ENCODE measurements at places on chromosomes 3 and 15.

- peak; percentile 63 for DNase-seq
Observed at GRCh38 chr3:196537319-196537984, 22.3 kb upstream of the SMCO1 start.

GRCh38 chr3:175118382-175118941 is 259.3 kb downstream of the NAALADL2 start:
- no peak for DNase-seq

DNA sequence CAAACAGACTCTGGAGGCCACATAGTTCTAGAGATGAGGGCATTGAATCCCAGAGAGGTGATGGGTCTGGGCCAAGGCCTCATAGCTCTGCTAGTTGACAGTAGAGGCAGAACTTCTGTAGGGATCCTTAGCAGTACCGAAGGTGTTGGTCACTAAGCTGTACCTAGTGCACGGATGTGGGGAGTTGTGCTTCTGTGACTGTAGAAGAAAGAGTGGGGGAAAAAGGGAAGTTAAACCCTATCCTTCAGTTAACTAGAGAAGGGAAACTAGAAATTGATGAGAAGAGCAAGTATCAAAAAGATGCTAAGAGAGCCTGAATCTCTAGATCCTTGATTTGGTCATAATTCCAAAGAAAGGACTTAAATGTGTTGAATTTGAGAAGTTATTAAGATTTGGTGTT is 186.7 kb downstream of the NFKBIZ start:
- DNase-seq: no peak

- DNase-seq: no peak
Observed at GRCh38 chr15:26197719-26198118, 334.6 kb upstream of the ATP10A start.

- DNase-seq: no peak
Observed at GRCh38 chr15:61064651-61065050, 164.5 kb downstream of the RORA start.

DNA sequence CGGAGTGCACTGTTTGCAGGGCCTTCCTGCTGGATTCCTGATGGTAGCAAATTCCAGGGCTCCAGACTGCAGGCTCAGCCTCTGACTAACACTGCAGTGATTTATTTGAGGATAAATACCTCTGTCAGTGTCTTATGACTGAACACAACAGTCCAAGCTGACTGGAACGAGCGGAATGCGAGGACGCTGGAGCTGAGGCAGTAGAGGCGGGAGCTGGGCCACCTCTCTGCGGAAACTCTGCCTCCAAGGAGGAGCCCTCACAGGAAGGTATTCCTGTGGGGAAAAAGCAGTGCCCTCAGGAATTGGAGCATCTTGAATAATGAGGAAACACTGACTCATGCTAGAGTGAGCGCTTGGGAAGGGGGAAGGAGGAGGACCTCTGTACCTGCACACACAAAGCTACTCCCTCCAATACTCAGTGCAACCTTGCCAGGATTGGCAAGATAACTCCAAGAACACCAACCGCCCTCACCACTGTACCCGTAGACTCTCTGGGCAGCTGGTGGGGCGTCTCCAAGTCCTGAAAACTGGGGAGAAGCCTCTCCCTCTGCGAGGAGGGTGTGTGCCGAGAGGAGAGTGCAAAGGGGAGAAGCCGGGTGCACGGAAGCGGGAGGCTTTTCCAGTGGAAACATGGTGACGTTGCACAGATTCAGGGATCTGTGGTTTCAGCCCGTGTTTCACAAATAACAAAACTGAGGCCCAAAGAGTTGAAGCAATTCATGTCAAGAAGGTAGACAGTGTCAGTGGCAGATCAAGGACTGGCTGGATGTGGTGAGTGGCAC is 43.0 kb downstream of the VGLL4 start:
- no peak for DNase-seq

GRCh38 chr3:192864941-192865340 is 52.7 kb downstream of the MB21D2 start:
- no peak for DNase-seq

DNA sequence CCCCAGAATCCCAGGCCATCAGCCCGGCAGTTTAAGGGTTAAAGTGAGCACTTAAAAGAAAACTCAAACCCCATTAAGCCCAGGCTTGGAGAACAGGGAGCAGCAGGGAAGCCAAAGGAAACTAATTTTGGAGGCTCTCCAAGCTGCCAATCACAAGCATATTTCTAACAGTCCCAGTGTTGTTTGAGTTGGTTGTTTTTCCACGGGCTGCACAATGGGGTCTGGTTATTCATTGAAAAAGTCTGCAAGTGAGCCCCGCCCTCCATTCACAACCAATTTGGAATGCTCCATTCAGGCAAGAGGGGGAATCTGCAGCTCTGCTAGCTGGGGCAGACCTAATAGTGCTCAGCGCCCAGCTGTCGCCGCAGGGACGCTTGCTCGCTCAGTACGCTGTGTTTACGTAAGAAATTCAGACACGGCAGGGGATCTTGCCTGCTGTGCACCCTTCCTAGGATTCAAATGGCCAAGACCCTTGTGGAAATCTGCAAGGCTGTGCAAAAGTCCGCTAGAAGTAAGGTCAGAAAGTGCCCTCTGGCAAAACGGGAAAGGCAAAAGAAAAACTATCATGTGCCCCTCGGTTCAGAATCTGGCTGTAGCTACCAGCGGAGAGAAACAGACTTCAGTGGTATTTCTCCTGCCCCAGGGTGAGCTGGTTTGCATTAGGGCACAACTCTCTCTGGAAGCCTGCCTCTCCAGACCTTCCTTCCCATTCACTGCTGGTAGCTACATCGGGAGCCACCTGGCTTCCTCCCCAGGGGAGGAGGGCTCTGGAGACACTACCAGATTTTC is 11.0 kb downstream of the ETV5 start:
- no peak for DNase-seq

DNA sequence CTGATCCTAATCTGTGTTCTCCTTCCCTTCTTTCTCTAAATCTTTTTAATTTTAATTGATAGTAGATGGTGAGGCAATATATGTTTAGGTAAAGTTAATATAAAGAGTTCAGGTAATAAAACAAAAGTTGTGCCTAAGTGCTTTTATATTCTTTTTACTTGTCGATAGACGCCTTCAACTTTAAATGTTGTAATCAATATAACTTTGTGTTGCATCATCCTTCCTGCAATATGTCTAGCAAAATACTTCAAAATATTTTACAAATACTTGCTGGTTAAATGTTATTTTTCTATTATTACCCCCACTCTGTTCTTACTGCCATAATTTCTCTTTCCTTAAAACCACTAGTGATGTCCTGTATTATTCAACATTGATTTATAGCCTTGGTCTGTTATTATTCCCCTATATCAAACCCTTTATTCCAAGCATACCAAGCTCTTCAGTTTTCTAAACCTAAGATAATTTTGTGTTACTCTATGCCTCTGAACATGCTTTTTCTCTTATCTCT is 92.4 kb downstream of the NAALADL2 start:
- no peak for DNase-seq

DNA sequence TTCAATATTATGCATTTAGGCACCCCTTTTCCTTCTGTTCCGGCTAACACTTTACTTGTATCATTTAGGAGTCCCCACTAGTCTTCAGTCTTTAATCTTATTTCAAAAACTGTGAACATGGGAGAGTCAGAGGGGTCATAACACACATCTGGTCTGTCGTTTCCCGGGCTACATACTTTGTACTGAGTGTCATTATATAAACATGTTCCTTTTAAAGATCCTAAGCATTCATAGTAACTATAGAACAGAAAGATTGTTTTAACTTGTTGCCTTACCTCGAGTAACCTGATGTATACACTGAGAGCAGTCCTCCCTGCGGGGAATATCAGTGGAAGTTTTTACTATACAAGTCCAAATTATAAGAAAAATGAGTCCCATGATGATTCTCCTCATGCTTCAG is 78.2 kb upstream of the VEPH1 start:
- no peak for DNase-seq

DNA sequence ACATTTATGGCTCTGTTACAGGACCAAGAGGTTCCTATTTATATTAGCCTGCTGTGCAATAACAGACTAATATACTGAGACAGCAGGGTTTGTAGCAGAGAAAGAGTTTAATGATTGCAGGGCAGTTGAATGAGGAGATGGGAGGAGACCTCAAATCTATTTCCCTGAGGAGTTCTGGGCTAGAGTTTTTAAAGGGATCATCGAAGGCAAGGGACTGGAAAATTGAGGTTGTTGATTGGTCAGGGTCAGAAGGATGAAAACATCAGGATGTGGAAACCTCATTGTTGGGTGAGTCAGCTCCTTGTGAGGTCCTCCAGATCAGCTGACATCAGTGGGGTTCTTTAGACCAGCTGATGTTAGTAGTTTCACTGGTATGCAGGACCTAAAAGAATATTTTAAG is 60.6 kb upstream of the GOLGA8B start:
- DNase-seq: no peak

DNA sequence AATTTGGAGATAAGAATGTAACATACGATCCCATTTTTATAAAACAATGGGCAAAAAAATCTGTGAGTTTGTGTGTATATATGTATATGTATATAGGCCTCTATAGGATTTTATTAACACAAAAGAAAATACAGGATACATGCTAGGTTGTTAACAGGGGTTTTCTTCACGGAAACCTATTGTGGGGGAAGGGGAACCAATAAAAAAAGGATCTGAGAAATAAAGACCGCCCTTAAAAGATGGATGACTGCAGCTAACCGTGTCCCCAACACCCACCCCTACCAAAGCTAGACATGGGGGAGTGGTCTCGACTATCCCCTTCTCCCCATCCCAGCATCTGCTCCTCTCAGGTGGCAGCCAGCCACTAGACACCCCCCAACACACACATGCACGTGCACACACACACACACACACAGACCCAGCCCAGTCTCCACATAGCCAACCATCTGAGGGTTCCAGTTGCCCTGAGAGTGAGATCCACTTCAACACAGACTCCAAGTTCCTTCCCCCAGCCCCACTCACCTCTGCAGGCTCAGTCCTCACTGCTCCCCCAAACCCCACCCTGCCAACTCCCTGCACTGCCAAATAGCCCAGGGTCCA is 132.9 kb downstream of the TPRA1 start:
- no peak for DNase-seq

GRCh38 chr3:46915297-46915822 is 37.8 kb downstream of the PTH1R start:
- no peak for DNase-seq

GRCh38 chr15:67884514-67885174 is 44.8 kb upstream of the RNU6-1 start:
- DNase-seq: peak; percentile 26

GRCh38 chr3:128805772-128806171 is 73.6 kb upstream of the ACAD9 start:
- DNase-seq: no peak

DNA sequence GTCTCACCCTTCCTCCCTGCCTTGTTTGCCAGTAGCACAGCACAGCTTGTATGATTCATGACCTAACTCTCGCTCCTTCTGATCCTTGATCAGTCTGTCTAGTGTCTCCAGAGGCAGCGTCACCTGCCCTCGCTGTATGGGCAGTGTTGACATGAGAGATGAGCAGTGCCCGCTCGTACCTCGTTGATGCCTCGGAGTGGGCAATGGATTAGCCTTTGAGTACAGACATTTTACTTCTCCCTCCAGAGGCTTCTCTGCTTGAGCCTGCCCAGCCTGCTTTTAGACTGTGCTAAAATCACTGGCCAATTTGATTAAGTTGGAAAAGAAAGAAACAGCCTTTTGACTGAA is 569.0 kb downstream of the NTRK3 start:
- DNase-seq: no peak

GRCh38 chr3:44883999-44884431 is 9.6 kb downstream of the TGM4 start:
- no peak for DNase-seq

- no peak for DNase-seq
Observed at GRCh38 chr3:42055291-42055690, 35.9 kb upstream of the TRAK1 start.

GRCh38 chr3:47035645-47036044 is 56.2 kb downstream of the NBEAL2 start:
- DNase-seq: no peak

DNA sequence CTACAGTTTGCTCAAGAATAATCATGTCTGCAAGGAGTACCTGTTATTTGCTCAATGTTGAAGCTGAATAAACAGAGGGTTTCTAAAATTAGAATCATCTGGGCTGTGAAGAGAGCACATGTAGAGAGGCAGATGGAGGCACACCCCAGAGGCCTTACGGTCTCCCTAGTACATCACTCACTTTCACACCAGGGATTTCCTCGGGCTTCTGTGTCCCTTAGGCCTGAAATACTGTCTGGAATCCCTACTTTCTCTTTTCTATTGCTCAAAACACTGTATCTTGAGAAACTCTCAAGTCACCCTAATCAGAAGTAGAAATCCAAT is 473.7 kb upstream of the ROBO2 start:
- DNase-seq: no peak

DNA sequence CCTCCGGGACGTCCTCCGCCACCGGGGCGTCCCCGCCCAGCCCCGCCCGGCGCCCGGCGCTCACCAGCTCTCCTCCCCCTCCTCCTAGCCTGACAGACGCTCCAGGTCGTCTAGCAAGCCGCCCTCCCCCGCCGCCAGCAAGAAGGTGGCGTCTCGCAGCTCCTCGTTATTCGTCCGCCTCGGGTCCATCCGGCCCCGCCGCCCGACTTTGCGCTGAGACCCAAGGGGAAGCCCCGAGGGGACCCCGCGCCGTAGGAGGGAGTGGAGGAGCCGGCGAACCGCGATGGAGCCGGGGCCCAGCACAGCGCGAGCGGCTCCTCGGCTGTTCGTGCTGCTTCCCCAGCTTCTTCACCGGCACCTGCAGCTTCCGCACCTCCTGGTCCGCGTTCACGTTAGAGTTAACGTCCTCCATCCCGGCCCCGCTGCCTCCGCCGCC is 26.3 kb upstream of the MTHFS start:
- peak; percentile 32 for DNase-seq

DNA sequence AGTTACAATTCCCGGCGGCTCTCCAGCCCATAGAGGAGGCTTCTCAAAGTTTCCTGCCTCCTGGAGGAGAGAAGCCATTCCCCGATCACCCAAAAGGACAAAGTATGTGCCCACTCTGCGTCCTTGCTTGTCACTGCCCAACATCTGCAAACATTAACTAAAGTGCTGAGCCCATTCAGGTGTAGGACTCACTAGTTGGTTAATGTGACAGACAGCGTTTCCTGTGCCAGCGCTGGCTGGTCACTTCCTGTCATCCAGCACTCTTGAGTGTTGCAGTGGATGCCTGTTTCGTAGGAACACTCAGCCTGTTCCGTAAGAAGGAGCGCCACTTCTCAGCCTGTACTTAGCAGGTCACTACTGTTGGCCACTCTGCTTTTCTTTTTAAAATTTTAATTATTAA is 100.3 kb downstream of the APBA2 start:
- no peak for DNase-seq

GRCh38 chr3:26825454-26825853 is 202.9 kb downstream of the LRRC3B start:
- DNase-seq: no peak

DNA sequence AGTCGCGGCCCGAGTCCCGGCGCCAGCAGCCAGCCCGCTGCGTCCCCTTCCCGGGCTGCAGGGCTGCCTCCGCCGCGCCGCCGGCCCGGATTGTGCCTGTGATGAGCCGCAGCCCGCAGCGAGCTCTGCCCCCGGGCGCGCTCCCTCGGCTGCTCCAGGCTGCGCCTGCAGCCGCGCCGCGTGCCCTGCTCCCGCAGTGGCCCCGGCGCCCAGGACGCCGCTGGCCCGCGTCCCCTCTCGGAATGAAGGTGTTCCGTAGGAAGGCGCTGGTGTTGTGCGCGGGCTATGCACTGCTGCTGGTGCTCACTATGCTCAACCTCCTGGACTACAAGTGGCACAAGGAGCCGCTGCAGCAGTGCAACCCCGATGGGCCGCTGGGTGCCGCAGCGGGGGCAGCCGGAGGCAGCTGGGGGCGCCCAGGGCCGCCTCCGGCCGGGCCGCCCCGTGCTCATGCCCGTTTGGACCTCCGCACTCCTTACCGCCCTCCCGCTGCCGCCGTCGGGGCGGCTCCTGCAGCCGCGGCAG is 1.2 kb downstream of the CHST2 start:
- DNase-seq: peak; percentile 6
